ENCODE measurements at places on chromosomes 16 and 17. TPM values are rescaled to one million over a fixed set of nuclear protein-coding genes. Genes with fewer than 3 reads are reported as not detected.

GRCh38 chr16:60137891-60138290 is 1403.8 kb upstream of the GOT2 start:
- H3K36me3 ChIP-seq: no peaks in the 10 kb centered on the region
- H3K27ac ChIP-seq: no peak overlapping the region
- H3K4me3 ChIP-seq: no peak overlapping the region
- no peak for DNase-seq

GRCh38 chr17:34571428-34572130 is 7.8 kb upstream of the TMEM132E start:
- H3K4me3 ChIP-seq: no peak overlapping the region
- no peaks in the 10 kb centered on the region for H3K4me1 ChIP-seq
- no peaks in the 10 kb centered on the region for H3K36me3 ChIP-seq
- H3K27me3 ChIP-seq: peaks cover 71% of the 10 kb centered on the region
- no peak overlapping the region for H3K27ac ChIP-seq
- no peak for DNase-seq

DNA sequence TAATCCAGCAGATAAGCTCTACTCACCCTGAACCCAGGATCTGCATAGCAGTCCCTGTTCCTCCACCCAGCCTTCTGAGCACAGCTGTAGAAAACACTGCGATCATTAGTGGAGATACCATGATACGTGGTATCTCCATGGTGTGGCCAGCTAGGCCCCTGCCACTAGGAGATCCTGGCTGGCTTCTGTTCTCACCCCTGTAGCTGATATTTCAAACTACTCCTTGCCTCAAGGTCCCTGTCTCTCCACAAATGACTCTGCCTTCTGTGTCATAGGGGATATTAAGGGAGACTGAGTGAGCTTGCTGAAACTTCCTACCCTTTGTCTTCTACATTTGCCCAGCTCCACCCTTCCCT is 44.3 kb downstream of the ERN1 start:
- no peak for DNase-seq
- H3K27me3 ChIP-seq: no peaks in the 10 kb centered on the region
- no peak overlapping the region for H3K4me3 ChIP-seq
- H3K27ac ChIP-seq: no peak overlapping the region

The HYDIN gene
- 19.7 TPM for total RNA-seq

GRCh38 chr16:67451704-67452435 is 20.9 kb downstream of the HSD11B2 start:
- H3K4me1 ChIP-seq: peaks cover 7% of the 10 kb centered on the region
- no peak overlapping the region for H3K27ac ChIP-seq
- no peak for DNase-seq
- no peaks in the 10 kb centered on the region for H3K27me3 ChIP-seq
- peaks cover 5% of the 10 kb centered on the region for H3K36me3 ChIP-seq

The TBC1D3L gene
- total RNA-seq: 32.4 TPM

DNA sequence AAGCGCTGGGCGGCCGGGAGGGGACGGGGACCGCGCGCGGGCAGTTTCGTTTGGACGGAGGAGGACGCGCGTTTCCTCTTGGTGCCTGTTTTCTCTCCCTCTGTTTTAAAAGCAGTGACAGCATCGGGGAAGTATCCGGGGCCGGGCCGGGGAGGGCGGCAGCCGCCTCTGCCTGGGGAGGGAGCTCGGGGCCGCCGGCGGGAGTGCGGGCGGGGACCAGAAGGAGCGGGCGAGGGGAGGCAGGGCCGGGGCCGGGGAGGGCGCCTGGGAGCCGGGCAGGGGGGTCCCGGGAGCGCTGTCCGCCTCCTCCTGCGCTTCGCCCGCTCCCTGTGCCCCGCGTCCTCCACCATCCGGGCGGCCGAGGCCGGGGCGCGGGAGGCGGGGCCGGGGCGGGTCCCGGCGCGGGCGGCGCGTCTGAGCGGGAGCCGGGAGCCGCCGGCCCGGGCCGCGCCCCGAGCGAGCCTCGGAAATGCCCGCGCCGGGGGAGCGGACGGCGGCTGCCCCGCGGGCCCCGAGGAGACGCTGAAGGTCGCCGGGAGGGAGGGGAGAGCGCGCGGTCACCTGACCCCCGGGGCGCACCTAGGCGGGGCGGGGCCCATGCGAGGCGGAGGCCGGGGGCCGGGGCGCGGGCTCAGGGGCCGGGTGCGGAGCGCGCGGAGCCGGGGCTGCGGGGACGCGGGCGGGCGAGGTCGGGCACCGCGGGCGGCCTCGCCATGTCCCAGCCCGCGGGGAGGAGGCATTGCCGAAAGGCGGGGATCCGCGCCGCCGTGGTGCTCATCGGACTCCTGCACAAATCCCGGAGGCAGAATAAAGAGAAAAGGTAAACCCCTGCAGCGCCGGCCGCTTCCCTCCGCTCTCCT is 57.3 kb downstream of the RAP1GAP2 start:
- peak; percentile 74 for DNase-seq
- H3K27ac ChIP-seq: peak overlapping the region; percentile 88
- H3K4me1 ChIP-seq: peaks cover 10% of the 10 kb centered on the region

The TNS4 gene
- 1.8 TPM for total RNA-seq

- H3K4me1 ChIP-seq: peaks cover 34% of the 10 kb centered on the region
- H3K27me3 ChIP-seq: peaks cover 13% of the 10 kb centered on the region
- DNase-seq: no peak
- no peak overlapping the region for H3K27ac ChIP-seq
These were observed 13.9 kb upstream of the WNT3 start for GRCh38 chr17:46832331-46832821.

The ASGR1 gene
- 9.7 TPM for total RNA-seq

- peaks cover 6% of the 10 kb centered on the region for H3K4me1 ChIP-seq
- no peaks in the 10 kb centered on the region for H3K27me3 ChIP-seq
- DNase-seq: no peak
- peaks cover 7% of the 10 kb centered on the region for H3K36me3 ChIP-seq
- no peak overlapping the region for H3K27ac ChIP-seq
- H3K4me3 ChIP-seq: no peak overlapping the region
These were observed 279.7 kb downstream of the SLC39A11 start for GRCh38 chr17:72812823-72813222.

DNA sequence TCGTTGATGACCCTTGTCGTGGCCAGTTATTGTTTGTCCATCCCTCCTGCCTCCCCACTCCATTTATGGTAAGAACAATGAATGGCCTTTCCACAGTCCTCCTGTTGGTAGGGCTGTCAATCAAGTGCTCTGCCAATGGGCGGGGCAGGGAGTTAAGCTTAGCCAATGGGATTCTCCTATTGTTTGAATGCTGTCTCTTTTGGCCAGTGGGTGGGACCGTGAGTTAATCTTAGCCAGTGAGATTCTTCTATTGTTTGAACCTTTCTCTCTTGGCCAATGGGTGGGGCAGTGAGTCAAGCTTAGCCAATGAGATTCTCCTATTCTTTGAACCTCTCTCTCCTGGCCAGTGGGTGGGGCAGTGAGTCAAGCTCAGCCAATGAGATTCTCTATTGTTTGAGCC is 85.4 kb downstream of the IRX3 start:
- no peak overlapping the region for H3K27ac ChIP-seq
- no peak overlapping the region for H3K4me3 ChIP-seq
- H3K36me3 ChIP-seq: no peaks in the 10 kb centered on the region
- peaks cover 25% of the 10 kb centered on the region for H3K27me3 ChIP-seq
- peaks cover 5% of the 10 kb centered on the region for H3K4me1 ChIP-seq
- DNase-seq: no peak

GRCh38 chr17:56939869-56940484 is 20.9 kb downstream of the COIL start:
- H3K36me3 ChIP-seq: peaks cover 43% of the 10 kb centered on the region
- no peaks in the 10 kb centered on the region for H3K27me3 ChIP-seq
- H3K4me3 ChIP-seq: no peak overlapping the region
- peaks cover 16% of the 10 kb centered on the region for H3K4me1 ChIP-seq

The PLLP gene
- total RNA-seq: 4.9 TPM

The ACE gene
- 3.6 TPM for total RNA-seq

DNA sequence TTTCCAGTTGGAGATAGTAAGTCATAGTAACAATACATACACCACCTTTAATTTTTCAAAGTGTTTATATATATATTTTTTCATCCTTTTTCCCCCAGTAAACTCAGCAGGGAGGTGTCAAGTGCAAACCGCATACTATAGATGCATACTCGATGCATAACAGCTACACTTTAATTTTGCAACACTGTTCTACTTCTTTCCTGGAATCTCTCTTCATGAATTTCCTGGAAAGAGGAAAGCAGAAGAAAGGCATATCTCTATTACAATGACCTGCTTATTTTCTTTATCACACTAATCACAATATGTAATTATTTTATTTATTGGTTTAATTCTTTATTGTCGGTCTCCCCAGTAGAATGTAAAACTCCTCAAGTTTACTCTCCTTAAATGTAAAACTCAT is 140.0 kb downstream of the SNX11 start:
- no peak overlapping the region for H3K4me3 ChIP-seq
- no peaks in the 10 kb centered on the region for H3K36me3 ChIP-seq
- H3K4me1 ChIP-seq: peaks cover 19% of the 10 kb centered on the region
- H3K27me3 ChIP-seq: peaks cover 5% of the 10 kb centered on the region
- no peak for DNase-seq

- no peak for DNase-seq
- H3K27ac ChIP-seq: peak overlapping the region; percentile 96
- peaks cover 6% of the 10 kb centered on the region for H3K36me3 ChIP-seq
- no peaks in the 10 kb centered on the region for H3K27me3 ChIP-seq
- peaks cover 36% of the 10 kb centered on the region for H3K4me1 ChIP-seq
These were observed 66.2 kb downstream of the CENPV start for GRCh38 chr17:16286947-16287562.

- peaks cover 51% of the 10 kb centered on the region for H3K27me3 ChIP-seq
- peaks cover 28% of the 10 kb centered on the region for H3K36me3 ChIP-seq
- DNase-seq: no peak
- peak overlapping the region; percentile 85 for H3K4me3 ChIP-seq
These were observed 13.5 kb downstream of the SARM1 start for GRCh38 chr17:28385037-28385400.

- no peak overlapping the region for H3K27ac ChIP-seq
- H3K4me1 ChIP-seq: peaks cover 13% of the 10 kb centered on the region
- DNase-seq: no peak
- H3K27me3 ChIP-seq: peaks cover 9% of the 10 kb centered on the region
- no peak overlapping the region for H3K4me3 ChIP-seq
- no peaks in the 10 kb centered on the region for H3K36me3 ChIP-seq
These were observed 22.6 kb upstream of the PMP22 start for GRCh38 chr17:15287538-15288267.

- no peaks in the 10 kb centered on the region for H3K36me3 ChIP-seq
- no peaks in the 10 kb centered on the region for H3K4me1 ChIP-seq
- H3K27me3 ChIP-seq: no peaks in the 10 kb centered on the region
- DNase-seq: peak; percentile 63
- H3K27ac ChIP-seq: no peak overlapping the region
These were observed 13.9 kb downstream of the CLUH start for GRCh38 chr17:2697611-2698162.

GRCh38 chr16:86476956-86477534 is 33.3 kb upstream of the FOXF1 start:
- no peak overlapping the region for H3K4me3 ChIP-seq
- H3K36me3 ChIP-seq: no peaks in the 10 kb centered on the region
- H3K27me3 ChIP-seq: peaks cover 82% of the 10 kb centered on the region
- peaks cover 16% of the 10 kb centered on the region for H3K4me1 ChIP-seq
- no peak overlapping the region for H3K27ac ChIP-seq
- no peak for DNase-seq

The CCL4 gene
- total RNA-seq: not detected

GRCh38 chr17:76371656-76372628 is 12.5 kb upstream of the SPHK1 start:
- no peaks in the 10 kb centered on the region for H3K36me3 ChIP-seq
- H3K27ac ChIP-seq: no peak overlapping the region
- no peaks in the 10 kb centered on the region for H3K27me3 ChIP-seq
- peaks cover 37% of the 10 kb centered on the region for H3K4me1 ChIP-seq
- DNase-seq: no peak

DNA sequence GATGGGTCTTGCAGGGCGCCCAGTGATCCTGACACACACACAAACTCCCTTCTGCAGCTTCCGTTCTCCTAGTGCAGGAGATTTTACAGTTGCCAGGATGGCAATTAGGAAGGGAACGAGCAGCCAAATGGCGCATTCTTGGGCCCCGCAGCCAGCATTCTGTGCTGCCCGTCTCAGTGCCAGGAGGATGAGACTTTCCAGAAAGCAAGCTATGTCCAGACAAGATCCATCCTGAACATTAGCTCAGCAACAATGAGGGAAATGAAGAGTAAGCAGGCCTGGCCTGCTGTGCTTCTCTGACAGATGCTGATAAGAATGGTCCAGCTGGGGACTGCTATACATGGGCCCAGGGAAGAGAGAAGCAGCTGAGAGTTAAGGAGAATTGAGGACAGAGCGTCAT is 16.5 kb downstream of the SPPL2C start:
- no peak overlapping the region for H3K27ac ChIP-seq
- peaks cover 49% of the 10 kb centered on the region for H3K27me3 ChIP-seq
- no peaks in the 10 kb centered on the region for H3K36me3 ChIP-seq

DNA sequence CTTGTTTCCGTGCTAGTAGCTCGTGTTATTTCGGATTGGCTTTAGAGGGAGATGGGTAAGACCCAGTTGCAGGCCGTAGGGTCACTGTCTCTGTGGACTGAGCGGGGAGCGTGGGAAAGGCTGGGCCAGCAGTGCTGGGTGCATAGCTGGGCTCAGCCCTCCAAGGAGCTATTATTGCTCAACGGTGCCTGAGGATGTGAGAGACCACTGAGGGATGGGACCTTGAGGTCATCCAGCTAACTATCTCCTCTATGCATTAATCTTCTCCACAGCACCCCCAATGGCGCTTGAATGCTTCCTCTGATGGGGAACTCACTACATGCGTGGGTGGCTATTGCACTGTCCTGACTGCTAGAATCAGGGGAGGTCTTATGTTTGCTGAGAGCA is 126.1 kb upstream of the FOXF1 start:
- DNase-seq: no peak
- no peak overlapping the region for H3K4me3 ChIP-seq
- H3K36me3 ChIP-seq: no peaks in the 10 kb centered on the region
- peaks cover 25% of the 10 kb centered on the region for H3K4me1 ChIP-seq
- H3K27me3 ChIP-seq: peaks cover 44% of the 10 kb centered on the region

GRCh38 chr17:34763728-34764665 is 184.6 kb downstream of the TMEM132E start:
- peaks cover 43% of the 10 kb centered on the region for H3K27me3 ChIP-seq
- peaks cover 4% of the 10 kb centered on the region for H3K4me1 ChIP-seq
- no peak for DNase-seq
- H3K4me3 ChIP-seq: no peak overlapping the region
- H3K36me3 ChIP-seq: no peaks in the 10 kb centered on the region
- H3K27ac ChIP-seq: peak overlapping the region; percentile 19

The CYLD gene
- 21.8 TPM for total RNA-seq

The C1QL1 gene
- total RNA-seq: 15.6 TPM

The PABPN1L gene
- total RNA-seq: 0.31 TPM

Measured in type B pancreatic cell (in vitro differentiated cells).